ENCODE measurements at places on chromosomes 6 and 20. TPM values are rescaled to one million over a fixed set of nuclear protein-coding genes. Genes with fewer than 3 reads are reported as not detected.

The ZNF334 gene
- 46.7 TPM for polyA plus RNA-seq

The CITED2 gene
- 160 TPM for polyA plus RNA-seq

The ID4 gene
- polyA plus RNA-seq = 156 TPM

The STMND1 gene
- polyA plus RNA-seq = 0.71 TPM

The NRSN2 gene
- polyA plus RNA-seq = 46.0 TPM

The CFAP61 gene
- 3.9 TPM for polyA plus RNA-seq

The SYNE1 gene
- polyA plus RNA-seq = 106 TPM

The POM121L2 gene
- not detected for polyA plus RNA-seq

The SCUBE3 gene
- 55.8 TPM for polyA plus RNA-seq

The BMP2 gene
- polyA plus RNA-seq = 18.3 TPM

The TCF21 gene
- 153 TPM for polyA plus RNA-seq

The PHACTR3 gene
- polyA plus RNA-seq = 11.2 TPM

- no peak for DNase-seq
These were observed 53.5 kb downstream of the GOPC start for GRCh38 chr6:117548797-117549301.

DNA sequence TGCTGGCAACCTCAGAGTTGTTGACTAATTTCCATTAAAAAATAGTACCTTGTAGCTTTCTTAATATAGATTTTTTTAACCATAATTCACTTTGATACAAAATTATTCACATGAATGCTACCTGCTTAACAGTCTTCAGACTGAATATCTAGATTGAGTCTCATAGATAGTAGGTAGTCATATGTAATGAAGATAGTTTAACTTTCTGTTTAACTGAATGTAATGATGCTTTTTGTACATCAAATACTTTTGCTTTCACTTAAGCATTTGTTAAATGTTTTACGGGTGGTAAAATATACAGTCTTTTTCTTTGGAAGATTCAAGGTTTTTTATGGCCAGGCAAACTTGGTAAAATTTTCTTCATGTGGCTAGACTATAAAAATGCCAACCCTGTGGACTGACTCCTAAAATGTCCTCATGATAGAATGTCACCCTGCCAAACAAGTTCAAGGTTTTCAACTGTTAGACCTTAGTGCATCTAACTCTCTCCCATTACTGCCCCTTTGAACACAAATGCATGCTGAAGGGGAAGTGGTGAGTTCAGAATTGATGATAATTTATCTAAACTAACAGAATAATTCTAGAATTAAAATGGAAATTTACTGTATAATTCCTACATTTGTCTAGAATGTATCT, 16.4 kb downstream of the TBPL1 start:
- DNase-seq = no peak

DNA sequence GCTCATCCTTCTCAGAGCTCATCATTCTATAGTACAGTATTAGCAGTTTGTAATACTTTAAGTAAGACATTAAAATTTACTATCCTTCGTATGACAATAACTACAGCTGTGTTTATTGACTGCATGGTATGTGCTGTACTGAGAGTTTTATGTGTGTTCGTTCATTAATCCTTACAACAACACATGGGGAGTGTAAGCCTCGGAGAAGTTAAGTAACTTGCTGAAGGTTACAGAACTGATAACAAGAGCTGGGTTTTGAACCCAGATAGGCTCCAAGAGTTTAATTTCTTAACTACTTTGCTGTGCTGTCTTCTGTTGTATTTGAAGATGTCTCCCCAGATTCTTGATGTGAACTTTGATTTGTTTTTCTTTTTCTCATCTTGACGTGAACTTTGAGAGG, 23.7 kb downstream of the BRPF3 start:
- no peak for DNase-seq

DNA sequence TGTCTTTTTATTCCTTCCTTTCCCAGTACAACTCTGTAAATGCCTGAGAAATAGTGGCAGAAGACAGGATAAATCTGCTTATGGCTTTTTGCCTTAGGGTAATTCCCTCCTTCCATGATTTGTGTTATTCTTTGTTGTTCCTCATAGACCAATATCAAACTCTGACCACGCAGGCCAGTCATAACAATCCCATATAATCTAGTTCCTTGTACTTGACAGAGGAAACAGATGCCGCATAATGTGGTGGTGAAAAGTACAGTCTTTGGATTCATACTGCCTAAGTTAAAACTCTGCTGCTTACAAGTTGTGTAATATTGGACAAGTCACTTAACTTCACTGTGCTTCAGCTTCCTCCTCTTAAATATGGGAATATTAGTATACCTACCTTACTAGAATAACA, 8.2 kb upstream of the BAG2 start:
- DNase-seq = no peak

DNA sequence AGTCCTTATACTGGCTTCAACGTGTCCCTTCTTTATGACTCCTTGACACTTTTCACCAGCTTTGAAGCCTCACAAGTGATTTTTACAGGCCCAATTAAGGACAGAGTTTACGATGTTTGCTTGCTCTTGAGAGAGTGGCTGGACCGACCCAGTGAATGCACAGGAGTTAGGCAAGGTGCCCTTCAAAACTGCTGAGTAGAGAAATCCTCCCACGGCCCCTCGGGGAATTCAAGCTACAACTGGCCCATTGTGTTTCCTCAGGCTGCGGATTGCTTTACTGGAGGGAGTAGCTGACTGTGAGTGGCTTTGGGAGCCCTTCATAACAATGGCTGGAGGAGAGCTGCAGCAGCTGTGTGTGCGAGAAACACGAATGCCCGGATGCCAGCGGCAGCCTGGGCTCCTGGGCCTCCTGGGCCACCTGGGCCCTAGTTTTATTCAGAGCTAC, 50.0 kb downstream of the SGK1 start:
- DNase-seq = no peak

- no peak for DNase-seq
These were observed 92.6 kb downstream of the SNX5 start for GRCh38 chr20:17875981-17876385.

DNA sequence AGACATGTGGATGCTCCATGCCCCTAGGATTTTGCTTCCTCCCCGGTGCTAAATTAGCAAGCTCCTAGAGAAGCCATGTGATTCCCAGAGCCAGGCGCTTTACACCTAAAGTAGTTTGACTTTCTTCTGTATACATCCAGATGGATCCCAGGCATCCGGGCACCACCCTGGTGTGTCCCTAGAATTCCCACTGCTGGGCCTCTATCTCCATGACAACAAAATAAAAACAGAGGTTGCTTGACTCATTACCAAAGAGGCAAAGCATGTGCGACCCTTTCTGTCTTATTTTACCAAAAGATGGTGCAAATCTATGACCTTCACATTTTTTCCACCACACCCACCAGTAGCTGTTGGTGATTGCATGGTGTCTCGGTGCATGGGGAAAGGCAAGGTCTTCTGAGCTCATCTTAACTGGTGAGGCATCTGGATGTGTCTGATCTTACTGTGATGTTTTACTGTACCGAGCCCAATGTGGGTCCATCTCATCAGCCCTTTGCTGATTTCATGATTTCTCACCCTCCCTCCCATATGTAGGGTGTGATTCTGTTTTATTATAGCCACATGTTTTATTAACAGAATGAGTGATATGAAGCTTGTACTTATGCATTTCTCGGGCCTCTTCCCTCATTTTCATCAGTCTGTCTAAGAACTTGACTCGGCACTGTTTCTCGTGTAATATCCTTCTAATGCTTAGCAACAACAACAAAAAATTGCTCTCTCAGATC, 27.4 kb upstream of the VAPB start:
- no peak for DNase-seq

DNA sequence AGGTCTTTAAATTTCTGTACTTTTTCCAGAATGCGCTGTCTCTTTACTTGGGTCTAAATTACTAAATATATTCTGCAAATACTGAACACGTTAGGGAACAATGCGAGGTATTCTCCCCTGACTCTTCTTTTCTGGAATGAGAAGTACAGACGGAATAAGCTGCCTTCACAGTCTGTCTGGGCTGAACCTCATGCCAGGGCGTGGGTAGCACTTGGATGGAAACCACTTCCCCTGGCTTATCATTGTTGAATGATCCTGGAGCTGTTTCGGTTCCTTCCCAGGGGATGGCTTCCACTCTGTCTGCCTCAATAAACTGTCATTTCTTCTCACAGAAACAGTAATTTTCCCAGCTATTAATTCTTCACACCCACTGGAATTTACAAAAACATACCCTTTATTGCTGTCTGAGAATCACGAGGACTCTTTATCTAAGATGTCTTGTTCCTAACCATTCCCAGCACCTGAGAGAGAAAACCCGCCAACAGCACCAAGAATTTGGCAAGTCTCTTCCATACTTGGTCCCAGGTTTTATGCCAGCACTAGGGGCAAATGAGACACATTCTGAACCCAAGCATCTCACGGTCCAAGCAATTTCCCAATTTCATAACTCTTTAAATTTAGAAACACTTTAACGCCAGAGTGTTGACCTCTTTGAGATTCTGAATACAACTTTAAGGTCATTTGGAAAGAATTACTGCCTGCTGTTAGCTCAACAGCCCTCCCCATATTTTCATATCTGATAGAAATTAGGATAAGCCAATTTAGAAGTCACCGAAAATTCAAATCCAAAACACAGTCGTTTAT, 43.2 kb upstream of the ADGRF5 start:
- no peak for DNase-seq

GRCh38 chr6:50899306-50899870, 80.7 kb downstream of the TFAP2B start:
- no peak for DNase-seq

DNA sequence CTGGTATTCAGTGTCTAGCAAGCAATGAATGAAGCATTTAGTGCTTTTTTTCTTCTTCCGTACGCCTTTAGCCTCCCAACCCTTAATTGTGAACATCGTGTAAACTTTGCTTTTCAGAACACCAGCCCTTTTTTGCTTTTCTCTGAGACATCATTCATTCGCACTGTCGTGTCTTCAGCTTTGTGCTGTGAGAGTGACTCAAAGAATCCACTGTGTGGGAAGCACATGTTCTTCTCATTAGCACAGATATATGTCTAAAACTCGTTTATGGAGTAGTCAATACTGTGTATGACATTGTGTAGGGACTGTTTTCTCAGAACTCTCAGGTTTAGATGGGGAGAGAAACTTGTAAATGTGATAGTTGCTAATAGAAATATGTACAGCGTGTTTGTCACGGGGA, 279.1 kb downstream of the FARS2 start:
- DNase-seq = no peak

DNA sequence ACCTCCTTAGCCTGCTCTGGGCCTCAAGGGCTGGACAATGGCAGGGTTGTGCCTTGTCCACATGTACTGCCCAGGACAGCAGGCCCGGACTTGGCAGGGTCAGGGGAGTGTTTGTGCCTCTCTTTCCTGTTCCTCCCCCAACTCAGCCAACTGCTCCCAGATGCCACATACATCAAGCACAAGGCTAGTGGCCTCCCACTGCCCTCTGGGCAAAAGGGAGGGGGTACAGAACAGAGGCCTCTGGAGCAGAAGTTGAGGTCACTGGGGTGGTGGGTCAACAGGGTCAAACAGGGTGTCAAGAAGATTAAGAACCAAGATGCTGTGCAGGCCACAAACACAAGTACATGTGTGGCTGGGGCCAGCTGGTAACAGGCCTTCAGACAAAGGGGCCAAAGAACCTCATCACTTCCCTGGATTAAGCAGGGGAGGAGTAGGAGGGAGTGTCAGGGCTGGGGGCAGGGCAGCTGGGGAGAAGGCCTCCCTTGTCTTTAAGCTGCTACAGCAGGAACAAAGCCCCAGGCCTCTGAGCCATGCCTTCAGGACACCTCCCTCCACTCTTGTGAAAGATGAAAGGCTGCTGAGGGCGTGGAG, 36.0 kb downstream of the KCNK5 start:
- DNase-seq = no peak

DNA sequence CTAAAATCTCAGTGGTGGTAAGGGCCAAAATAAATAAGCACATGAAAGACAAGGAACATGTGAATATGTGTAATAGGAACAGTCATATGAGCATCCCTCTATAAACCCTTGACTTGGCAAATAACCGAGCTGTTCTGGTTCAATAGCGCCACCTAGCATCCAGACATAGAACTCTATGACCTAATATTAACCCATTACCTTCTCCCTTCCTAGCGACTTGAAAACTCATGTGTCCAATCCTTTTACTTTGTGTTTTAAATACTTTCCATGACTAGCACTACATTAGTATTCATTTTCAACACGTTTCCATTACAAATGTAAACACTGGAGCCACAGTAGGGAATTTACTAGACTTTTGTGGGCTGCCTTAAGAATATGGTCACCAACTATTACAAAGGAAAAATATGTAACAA, 279.7 kb downstream of the UST start:
- DNase-seq = no peak

- no peak for DNase-seq
These were observed 569 bp downstream of the TCEA2 start for GRCh38 chr20:64063389-64064144.

DNA sequence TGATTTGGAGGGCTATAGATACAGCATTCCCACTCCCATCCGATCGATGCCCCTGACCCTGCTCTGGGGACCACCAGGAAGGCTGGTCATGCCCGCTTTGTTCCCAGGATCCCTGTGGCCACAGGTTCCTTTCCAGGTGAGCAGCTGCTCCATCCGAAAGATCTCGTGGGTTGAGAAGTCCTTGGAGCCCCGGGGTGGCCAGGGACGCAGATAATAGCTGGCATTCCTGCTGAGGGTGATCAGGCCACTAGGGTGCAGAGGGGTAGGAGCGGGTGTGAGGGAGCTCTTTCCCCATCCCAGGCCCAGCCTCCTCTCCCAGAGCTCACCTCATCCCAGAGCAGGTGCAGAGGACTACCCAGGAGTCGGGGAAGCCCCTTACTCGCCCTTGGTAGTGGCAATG, 7.4 kb downstream of the ADAM33 start:
- DNase-seq = no peak

DNA sequence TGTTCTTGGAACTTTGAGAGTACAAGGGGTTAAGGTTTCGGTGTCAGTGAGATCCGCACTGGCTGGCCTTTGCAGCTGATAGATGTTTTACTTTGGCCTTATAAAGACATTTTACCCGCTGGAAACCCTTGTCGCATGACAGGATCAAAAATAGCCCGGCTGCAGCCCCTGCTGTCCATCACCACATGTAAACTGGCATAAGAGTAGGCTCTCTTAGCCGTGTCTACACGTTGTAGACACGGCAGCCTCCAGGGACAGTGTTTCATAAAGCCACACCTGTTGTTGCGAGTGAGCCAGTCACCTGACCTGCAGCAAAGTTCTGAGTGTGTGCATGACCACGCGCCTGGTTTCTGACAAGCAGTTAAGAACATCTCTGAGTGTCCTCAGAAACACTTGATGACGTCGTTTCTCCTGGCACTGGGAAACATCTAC, 8.5 kb downstream of the RBM24 start:
- no peak for DNase-seq

GRCh38 chr6:159107451-159108260, 61.5 kb upstream of the FNDC1 start:
- no peak for DNase-seq

Data from left renal cortex interstitium (tissue), 4 donors.